Natural killer cell (primary cell): ENCODE measurements at places on chromosomes 12 and 14. TPM values are rescaled to one million over a fixed set of nuclear protein-coding genes. Genes with fewer than 3 reads are reported as not detected.

Gene KLRD1
- total RNA-seq = 782 TPM

Gene ITGA7
- 4.6 TPM for total RNA-seq

GRCh38 chr12:11238275-11238674 is 31.2 kb downstream of the PRB3 start:
- H3K27ac ChIP-seq = no peak overlapping the region
- no peak for DNase-seq
- H3K36me3 ChIP-seq = no peaks in the 10 kb centered on the region
- H3K27me3 ChIP-seq = no peaks in the 10 kb centered on the region

- DNase-seq = peak; percentile 33
- H3K4me3 ChIP-seq = no peak overlapping the region
- H3K36me3 ChIP-seq = peaks cover 50% of the 10 kb centered on the region
- peaks cover 96% of the 10 kb centered on the region for H3K4me1 ChIP-seq
Measured at GRCh38 chr14:100076606-100077005, 11.4 kb downstream of the EVL start.

GRCh38 chr12:64010069-64010686 is 165.7 kb downstream of the SRGAP1 start:
- no peak for DNase-seq
- H3K36me3 ChIP-seq = no peaks in the 10 kb centered on the region
- H3K27me3 ChIP-seq = no peaks in the 10 kb centered on the region
- no peak overlapping the region for H3K27ac ChIP-seq
